ENCODE measurements at places on chromosomes 5 and 9.
A peak's percentile ranks its signal among the peaks of the same experiment; 100 is the strongest.

GRCh38 chr5:6859951-6860638 lies 146.9 kb downstream of the TENT4A start:
- no peak for DNase-seq

DNA sequence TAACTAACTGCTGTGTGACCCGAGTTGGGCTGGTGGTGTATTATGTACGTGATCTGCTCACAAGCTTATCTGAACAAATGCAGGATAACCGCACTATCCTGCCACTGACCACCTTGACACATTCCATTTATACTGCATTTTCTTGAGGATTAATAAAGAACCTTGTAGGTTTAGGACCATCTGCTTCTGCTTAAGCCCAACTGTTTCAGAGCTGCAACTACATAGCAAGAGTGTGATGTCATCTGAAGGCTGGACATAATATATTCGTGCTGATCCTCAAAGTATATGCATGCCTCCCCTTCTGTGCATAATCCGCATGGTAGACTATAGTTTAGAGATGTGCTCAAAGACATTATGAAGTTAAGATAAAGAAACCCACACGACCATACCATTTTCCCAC lies 435.9 kb downstream of the BNC2 start:
- peak; percentile 94 for DNase-seq

DNA sequence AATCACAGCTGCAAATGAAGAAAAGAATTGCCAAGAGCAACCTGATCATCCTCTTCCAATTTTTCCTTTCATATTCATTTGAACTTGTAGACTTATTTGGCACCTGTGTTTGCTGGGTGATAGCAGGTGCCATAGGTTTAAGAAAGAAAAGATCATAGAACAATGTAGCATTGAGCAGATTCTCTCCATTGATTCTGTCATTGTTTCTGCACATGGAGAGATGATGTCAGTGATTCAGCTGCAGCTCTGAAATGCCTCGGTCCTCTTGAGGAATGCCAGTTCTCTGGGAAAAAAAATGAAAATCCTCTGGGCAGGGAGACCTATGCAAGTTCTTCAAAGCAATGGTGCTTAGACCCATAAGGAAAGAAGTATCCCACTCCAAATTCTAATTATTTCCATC lies 418.1 kb upstream of the KLF4 start:
- no peak for DNase-seq

- DNase-seq = peak; percentile 72
Observed at GRCh38 chr9:115015018-115015635, 84.7 kb upstream of the TNFSF8 start.

DNA sequence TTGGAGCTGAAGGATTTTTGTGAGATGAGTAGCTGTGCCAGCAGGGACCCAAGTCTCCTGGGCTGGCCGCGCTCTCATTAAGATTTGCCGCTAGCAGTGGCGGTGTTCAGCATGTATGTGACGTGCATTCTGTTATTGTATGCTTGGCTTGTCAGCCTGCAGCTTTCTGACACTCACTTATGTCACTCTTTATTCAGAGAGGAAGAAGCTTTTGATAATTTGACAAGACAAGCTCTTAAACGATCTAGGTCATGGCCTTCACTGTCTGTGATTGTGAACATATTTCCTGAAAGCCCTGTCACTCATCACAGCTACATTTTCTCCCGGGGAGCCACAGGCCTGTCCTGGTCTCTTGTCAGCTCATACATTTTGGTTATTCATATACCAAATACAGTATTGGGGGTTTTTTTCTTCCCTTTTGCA lies 98.2 kb upstream of the GRHPR start:
- DNase-seq = peak; percentile 31

DNA sequence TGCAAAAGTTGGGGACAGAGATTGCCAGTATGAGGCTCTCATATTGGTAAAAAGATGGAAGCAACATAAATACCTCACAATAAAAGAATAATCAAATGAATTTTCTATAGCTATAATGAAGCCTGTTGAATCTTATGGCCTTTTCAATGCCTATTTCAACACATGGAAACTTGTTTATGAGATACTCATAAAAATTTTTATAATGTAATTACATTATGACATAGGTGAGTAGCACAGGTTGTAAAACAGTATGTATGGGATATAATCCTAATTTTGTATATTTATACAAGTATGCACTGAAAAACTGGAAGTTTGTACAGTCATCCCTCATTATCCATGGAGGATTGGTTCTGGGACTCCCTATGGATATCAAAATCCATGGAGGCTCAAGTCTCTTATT lies 21.2 kb upstream of the SEMA5A start:
- DNase-seq = no peak

DNA sequence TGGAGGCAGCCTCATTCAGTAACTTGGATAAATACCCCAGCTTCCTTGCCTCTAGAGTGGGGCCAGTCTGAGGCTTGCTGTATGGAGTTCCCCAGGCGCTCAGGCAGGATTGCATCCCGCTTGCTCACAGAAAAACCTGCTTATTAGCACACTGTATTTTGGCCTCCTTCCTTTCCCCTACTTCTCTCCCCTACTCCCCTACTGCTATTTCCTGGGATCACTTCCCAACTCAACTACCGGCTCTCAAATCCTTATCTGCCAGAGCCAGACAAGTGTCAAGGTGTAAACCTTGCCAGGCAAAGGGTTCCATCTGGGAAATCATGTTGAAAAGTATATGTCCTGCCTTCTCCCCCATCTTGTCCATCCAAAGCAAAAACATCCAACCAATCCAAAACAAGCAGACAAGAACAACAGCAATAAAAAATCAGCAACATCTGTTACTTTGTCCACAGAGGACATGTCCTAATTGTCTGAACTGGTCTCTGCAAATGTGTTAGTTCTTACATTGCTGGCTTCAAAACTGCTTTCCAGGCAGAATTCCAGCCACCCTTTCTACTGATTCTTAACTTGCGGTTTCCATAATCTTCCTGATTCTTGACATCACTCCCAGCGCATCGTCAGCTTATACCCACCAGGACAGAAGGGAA lies 164.1 kb upstream of the SEMA6A start:
- DNase-seq = peak; percentile 36

- no peak for DNase-seq
Observed at GRCh38 chr5:168184103-168184502, 107.3 kb upstream of the WWC1 start.

- DNase-seq = no peak
Observed at GRCh38 chr9:17824616-17825264, 245.9 kb downstream of the SH3GL2 start.

GRCh38 chr9:117160254-117160653 lies 254.6 kb downstream of the ASTN2 start:
- DNase-seq = no peak

GRCh38 chr9:127539982-127540663 lies 72.0 kb upstream of the STXBP1 start:
- DNase-seq = no peak

DNA sequence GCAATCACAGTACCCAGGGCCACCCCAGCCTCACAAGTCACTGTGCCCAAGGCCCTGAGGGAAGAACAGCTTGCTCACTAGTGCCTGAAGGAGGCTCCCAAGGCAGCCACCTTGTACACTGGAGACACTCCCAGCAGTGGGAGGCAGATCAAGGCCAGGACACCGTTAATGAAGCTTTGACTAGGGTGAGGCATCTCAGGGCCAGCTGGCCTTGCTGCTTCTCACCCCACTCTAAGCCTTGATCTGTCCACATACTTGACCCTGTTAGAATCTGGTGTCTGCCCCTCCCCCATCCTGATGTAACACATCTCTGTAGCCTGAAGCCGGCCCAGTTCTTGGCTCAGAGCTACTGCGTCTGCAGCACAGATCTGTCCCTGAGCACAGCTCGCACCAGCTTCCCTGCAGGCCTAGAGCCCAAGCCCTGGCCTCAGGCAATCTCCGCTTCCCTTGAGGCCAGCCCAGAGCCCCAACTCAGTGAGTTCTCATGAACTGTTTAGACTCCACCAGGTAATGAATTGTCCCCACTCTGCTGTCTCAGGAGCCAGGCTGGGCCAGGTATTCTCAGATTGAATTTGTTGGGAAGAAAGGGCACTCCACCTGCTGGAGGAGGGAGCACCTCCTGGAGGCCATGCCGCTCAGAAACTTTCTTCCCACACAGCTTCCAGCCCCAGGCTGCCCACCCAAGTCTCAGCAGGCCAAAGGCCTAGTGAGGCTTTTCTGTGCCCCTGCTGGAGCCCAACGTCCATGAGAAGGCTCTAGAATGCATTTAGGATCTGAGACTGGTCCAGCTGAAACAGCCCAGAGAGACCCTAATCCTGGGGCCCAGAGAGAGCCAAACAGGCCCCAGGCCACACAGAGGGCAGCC lies 13.4 kb upstream of the JADE2 start:
- peak; percentile 55 for DNase-seq

DNA sequence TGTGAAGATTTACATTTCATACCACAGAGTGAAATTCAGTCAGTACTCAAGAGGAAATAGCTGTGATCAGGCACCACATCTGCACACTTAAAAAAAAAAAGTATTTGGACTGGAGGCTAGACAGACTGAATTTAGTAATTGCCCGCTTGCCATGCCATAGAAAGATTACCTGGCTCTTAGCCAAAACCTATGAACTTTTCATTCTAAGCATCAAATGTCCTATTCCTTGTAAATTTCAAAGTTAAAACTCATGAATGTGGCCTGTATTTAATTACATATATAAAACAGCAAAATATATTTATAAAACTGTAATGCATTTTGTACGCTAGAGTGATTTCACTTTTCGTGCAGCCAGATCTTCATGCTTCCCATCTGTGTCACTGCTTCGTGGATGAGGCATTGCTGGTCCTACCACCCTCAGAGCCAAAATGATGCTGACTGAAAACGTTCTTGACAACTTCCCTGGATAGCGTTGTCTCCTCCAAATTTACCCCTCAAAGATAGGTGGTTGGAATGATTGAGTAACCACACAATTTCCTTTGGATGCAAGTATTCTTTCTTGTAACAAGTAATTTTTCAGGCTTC lies 447.9 kb upstream of the SGCD start:
- peak; percentile 96 for DNase-seq

DNA sequence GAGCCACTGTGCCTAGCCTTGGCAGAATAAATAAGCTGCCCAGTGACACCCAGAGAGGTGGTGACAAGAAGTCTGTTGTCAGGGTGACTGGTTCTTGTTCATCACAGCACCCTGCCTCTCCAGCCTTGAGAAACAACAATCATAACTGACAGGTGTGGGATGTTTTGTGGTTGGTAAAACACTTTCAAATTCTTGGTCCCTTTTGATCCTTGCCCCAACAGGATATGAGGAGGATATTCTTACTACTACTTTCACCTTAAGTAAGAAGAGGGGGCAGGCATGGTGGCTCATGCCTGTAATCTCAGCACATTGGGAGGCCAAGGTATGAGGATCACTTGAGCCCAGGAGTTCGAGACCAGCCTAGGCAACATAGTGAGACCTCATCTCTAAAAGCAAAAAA lies 14.2 kb upstream of the FRRS1L start:
- no peak for DNase-seq

DNA sequence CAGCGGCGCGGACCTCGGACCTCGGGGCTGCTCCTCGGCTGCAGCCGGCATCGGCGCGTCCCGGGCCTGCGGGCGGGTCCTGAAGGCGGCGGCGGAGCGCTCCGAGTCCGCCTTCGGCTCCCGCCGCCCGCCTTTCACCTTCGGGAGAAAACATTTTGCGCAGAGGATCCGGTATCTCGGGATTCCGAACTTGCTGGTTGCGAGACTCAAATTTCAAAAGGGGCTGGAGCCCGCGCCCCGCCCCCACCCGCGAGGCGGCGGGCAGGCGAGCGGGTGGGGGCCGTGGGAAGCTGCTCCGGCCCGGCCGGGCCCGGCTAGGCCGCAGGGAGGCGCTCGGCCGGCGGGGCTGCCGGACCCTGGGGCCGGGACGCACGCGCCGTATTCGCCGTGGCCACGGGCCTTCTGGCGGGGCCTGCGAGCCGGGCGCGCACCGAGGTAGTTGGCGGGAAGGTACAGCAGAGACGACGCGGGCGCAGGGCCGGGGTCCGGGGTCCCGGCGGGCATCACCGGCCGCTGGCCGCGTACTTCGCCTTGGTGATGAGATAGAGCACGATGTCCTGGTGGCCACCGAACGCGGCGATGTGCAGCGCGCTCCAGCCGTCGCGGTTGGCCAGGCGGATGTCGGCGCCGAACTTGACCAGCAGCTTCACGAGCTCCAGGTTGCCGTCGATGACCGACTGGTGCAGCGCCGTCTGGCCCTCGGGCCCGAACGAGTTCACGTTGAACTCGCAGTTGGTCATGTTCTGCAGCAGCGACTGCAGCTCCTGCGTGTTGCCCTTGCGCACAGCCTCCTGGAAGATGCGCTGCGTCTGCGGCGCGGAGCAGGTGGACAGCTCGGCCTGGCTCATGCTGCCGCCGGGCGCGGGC lies 757 bp downstream of the NRARP start:
- DNase-seq = no peak

- peak; percentile 10 for DNase-seq
Observed at GRCh38 chr5:50786073-50786472, 119.6 kb downstream of the PARP8 start.

GRCh38 chr5:149537374-149537975 lies 13.8 kb downstream of the CSNK1A1 start:
- DNase-seq = no peak

DNA sequence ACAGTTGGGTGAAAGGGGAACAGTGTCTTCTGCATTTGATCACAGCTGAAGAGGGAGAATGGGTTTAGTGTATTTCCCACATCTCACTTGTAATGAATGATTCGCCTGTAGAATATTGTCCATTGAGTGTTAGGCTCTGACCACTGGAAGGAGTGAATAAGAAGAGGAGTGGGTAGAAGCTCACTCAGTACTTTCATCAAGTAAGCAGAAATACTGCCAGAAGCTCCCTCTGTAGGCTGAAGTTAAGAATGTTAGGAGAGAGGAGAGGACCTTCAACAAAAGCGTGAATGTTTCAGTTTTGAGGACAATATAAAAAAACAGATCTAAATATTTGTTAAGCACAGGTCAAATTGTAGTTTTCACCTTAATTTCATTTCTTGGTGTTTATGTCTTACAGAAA lies 27.5 kb downstream of the FSD1L start:
- DNase-seq = peak; percentile 71

GRCh38 chr5:180646963-180647305 lies 2.5 kb downstream of the FLT4 start:
- no peak for DNase-seq

GRCh38 chr9:9729082-9729481 lies 883.7 kb downstream of the PTPRD start:
- DNase-seq = no peak

DNA sequence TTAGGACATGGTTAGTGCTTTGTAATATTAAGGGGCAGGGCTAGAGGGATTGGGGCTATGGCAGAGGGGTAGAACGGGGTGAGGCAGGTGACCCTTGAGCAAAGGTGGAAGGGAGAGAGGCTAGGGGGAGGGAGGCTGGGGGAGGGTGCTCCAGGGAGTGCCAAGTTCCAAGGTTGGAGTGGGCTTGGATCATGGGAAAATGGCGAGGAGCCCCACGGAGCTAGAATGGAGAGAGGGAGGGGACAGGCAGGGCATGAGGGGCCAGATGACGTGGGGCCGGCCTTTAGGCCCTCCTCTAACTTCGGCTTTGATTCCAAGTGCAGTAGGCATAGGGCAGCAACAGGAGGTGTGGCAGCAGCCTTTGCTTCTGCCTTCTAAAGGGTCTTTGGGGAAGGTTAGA lies 171.8 kb upstream of the PANK3 start:
- no peak for DNase-seq

GRCh38 chr5:122924203-122924602 lies 78.8 kb downstream of the SNX24 start:
- peak; percentile 10 for DNase-seq

- DNase-seq = no peak
Observed at GRCh38 chr9:37309136-37309535, 113.4 kb upstream of the GRHPR start.

GRCh38 chr9:69719983-69720382 lies 39.8 kb downstream of the PTAR1 start:
- no peak for DNase-seq

- no peak for DNase-seq
Observed at GRCh38 chr9:136622538-136622948, 40.2 kb upstream of the EGFL7 start.
